ENCODE measurements at places on chromosomes 3 and 15. TPM values are rescaled to one million over a fixed set of nuclear protein-coding genes. Genes with fewer than 3 reads are reported as not detected.
A peak's percentile ranks its signal among the peaks of the same experiment; 100 is the strongest.

The PARP16 gene
- 18.9 TPM for polyA plus RNA-seq

The ITIH3 gene
- polyA plus RNA-seq, result 6.3 TPM

The ANKRD63 gene
- polyA plus RNA-seq, result not detected

The NMNAT3 gene
- polyA plus RNA-seq, result 5.8 TPM

The A4GNT gene
- 0.37 TPM for polyA plus RNA-seq

The CCNB2 gene
- 29.2 TPM for polyA plus RNA-seq

The FEZF2 gene
- polyA plus RNA-seq, result not detected

The WDR93 gene
- polyA plus RNA-seq, result 1.9 TPM

The CKMT1B gene
- polyA plus RNA-seq, result 0.35 TPM

- no peak for DNase-seq
Observed at GRCh38 chr3:8734908-8735307, 1.3 kb downstream of the CAV3 start.

GRCh38 chr3:33096093-33096868 is 665 bp downstream of the GLB1 start:
- peak; percentile 49 for DNase-seq

DNA sequence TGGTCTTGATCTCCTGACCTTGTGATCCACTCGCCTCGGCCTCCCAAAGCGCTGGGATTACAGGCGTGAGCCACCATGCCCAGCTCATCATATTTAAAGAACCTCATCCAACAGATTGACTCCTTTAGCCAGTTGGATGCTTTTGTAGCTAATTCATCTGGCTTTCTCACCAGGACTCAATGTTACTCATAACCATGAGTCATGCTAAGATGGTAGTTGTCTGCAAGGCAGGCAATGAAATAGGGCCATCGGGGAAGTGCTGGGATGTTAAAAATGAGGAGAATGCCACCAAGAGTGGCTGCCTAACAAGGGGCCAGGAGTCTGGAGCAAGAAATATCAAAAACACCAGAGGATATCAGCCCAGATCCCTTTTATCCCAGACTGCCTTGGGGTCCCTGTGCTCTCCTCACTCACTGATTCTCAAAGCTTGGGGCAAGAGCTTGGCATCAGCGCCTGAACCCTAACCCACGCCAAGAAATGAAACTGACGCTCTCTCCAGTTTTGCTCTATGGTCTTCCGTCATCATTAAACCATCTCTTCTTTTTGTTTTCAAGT is 7.4 kb upstream of the PCOLCE2 start:
- no peak for DNase-seq

DNA sequence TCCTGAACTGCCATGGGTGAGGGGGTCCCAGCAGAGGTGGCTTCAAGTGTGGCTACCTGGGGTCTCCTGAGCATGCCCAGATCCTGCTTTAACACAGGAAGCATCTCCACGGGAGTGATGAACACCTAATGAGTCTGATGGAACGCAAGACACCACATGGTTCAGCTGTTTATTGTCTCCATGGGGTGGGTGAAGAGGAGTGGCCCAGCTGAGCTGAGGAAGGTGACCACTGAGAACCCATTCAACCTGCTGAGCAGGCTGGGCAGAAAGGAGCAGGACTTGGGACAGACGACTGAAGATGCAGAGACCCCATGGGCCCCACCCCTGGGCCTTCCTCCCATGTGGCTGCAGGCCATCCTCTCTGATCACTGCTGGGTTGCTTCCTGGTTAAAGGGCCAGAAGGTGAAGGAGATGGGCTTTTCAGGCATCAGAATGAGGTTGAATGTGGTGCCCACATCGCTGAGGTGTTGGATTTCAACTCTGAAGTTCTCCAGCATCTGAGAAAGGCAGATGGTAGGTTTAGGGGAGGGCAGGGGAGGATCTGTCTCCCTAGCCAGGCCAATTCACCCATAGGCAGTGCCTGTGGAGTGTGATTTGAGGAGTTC is 29.7 kb downstream of the CYP11A1 start:
- DNase-seq, result no peak

DNA sequence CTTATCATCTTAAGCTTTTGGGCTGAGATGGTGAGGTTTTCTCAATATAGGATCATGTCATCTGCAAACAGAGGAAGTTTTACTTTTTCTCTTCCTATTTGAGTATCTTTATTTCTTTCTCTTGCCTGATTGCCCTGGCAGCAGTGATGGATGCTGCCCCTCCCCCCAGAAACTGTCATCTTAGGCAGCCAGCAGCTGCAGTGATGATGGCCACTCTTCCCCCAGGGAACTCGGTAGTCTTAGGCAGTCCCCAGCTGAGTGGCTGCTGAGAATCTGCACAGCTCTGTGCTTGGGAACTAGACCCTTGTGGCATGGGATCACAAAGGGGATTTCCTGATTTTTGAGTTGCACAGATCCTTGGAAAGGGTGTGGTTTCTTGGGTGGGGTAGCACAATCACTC is 791.1 kb upstream of the ALCAM start:
- DNase-seq, result no peak

DNA sequence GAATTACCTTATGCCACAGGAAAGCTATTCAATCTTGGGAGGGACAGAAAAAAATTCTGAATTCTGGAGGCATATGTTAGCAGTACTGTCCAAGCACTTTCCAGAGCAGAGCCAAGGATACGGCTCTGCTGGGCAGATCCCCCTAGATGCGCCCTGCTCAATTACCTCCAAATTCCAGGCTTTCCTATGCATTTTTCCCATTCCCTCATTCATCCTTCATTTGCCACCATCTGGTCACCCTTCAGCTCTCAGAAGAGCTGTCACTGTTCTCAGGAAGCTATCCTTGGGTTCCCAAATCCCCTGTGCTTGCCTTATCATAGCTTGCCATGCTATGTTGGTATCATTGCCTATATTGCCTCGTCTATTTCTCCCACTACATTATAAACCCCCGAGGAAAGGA is 45.2 kb downstream of the RYK start:
- DNase-seq, result no peak

DNA sequence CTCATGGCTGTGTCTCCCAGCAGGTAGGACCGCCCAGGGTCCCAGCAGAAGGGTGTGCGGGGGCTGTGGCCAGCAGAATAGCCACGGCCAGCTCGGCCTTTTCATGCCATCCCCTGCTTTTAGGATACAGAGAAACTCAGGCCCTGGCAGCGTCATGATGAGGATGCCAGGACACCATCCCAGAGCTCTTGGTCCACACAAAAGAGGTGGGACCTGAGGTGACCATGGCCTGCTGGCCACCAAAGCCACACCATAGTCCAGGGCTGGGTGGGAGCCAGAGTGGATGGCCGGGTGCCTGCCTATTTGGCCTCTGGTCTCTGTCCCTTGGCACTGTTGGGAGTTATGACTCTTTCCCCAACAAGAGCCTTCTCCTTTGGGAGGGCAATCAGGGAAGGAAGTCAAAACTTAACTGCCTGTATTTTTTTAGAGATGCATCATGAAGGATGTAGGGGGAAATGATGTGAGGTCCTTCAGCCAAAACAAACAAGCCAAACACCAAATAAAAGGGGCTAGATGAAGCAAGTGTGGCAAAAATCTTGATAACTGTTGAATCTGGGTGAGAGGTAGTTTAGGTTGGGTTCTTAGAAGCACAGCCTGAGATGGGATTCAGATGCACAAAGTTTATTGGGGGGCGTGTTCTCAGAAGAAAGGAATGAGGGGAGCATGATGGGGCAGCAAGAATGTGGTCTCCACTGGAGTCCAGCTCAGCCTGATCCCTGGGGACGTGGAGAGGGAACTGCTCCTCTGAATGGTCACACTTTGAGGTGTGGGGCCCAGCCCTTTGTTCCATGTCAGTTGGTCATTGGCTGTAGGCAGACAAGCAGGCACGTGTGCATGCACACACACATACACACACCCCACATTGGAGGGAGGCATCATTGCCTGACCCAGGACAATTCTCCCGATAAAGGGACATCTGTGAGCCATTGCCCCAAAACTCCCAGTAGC is 33.2 kb downstream of the SMAD6 start:
- DNase-seq, result no peak

- no peak for DNase-seq
Observed at GRCh38 chr3:4818986-4819693, 160.1 kb upstream of the BHLHE40 start.

DNA sequence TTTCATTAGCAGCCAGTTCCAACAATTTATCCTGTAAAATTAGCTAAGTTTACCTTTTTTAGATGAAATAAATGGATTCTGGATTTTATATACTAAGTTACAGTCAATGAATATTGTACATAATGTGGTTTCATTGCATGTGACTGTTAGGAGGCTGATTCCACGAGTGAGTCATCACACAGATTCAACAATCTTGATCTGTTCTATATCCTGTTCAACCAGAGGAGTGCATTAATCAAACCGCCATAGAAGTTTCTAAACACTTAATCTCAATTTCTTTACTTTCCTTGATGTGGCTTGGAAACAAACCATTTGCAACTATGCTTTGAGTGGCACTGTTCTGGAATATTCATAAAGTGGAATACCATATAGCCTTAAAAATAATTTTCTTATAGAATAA is 15.3 kb downstream of the DNAJC13 start:
- no peak for DNase-seq

GRCh38 chr3:180278583-180279188 is 241.9 kb upstream of the PEX5L start:
- no peak for DNase-seq

GRCh38 chr3:158110658-158111018 is 749 bp downstream of the RSRC1 start:
- no peak for DNase-seq

DNA sequence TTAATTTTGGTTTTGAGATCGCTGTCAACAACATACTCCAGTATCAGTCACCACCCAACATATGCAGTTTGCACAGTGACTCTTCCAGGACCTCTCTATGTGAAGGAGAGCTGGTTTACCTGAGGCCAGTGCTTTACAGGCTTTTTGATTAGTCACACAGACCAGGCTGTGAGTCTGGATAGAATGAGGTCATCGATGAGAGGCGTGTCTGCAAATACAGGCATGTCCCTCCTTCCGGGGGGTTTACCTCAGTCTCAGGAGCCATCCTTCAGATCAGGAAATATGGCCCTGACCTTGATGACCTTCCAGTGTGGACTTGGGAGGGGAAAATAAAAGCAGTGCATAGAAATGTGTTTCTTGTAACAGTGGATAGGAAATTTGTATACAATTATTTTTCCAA is 46.9 kb downstream of the KBTBD12 start:
- no peak for DNase-seq

DNA sequence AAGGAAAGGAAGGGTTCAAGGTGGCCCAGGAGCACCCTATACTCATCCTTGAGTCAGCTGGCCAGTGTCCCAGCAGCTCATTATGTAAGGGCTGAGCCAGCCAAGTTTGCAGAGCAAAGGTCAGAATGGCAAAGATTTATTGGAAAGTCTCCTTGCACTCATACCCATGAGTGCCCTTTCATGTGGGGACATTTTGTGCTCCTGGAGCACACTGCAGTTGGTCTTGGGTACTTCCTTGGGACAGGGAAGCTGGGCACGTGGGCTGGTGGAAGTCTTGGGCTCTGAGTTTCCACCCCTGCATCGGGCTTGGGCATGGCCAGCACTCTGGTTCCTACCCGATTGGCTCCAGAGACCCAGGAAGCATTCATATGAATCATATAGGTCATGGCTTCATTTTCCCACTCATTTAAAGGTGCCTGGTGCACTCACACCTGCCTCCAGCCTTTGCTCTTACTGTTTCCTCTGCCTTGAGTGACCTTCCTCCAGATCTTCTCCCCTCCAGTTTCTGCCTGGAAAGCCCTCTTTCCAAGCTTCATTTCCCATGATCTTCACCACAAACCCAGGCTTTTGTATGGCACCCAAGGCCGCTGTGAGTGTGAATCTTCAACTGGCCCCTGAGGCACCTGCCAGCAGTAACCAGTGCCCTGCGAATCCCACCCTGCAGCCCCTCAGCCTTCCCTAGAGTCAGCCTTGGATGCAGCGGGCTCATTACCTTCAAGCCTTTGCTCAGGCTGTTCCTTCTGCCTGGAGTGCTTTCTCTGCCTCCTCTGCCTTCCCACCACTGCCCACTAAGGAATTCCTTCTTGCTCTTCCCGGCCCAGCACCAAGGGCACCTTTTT is 10.5 kb upstream of the PRKCD start:
- no peak for DNase-seq

GRCh38 chr15:101167753-101168462 is 83.9 kb downstream of the CHSY1 start:
- no peak for DNase-seq

DNA sequence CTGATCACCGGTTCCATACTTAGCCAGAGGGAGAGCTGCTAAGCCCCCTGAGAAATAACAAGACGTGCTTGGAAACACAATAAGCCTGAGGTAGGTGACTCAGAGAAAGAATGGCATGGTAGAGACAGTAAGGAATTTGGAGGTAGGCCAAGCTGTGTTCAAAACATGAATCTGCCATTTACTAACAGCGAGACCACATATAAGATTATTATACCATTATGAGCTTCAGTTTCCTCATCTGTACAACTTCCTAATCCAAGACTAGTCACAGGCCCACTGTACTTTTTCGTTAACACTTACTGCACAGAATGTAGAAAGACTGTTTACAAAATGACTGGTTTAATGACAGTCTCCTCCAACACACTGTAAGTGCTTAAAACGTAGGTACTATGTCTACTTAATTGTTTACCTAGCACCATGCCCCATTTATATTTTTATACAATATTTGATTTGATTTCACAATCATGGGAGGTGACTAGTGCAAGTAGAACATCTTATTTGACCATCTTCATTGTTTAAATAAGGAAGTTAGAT is 25.7 kb downstream of the ATOSA start:
- DNase-seq, result no peak

GRCh38 chr15:67832031-67832551 is 6.8 kb downstream of the SKOR1 start:
- DNase-seq, result no peak

- no peak for DNase-seq
Observed at GRCh38 chr15:69359722-69360121, 54.4 kb upstream of the KIF23 start.

- DNase-seq, result peak; percentile 20
Observed at GRCh38 chr15:83694015-83694414, 40.1 kb downstream of the ADAMTSL3 start.

- no peak for DNase-seq
Observed at GRCh38 chr3:99823723-99824711, 6.4 kb downstream of the CMSS1 start.

- DNase-seq, result no peak
Observed at GRCh38 chr15:52080031-52080430, 32.5 kb downstream of the BCL2L10 start.

GRCh38 chr3:119236756-119237155 is 3.9 kb downstream of the B4GALT4 start:
- DNase-seq, result no peak

DNA sequence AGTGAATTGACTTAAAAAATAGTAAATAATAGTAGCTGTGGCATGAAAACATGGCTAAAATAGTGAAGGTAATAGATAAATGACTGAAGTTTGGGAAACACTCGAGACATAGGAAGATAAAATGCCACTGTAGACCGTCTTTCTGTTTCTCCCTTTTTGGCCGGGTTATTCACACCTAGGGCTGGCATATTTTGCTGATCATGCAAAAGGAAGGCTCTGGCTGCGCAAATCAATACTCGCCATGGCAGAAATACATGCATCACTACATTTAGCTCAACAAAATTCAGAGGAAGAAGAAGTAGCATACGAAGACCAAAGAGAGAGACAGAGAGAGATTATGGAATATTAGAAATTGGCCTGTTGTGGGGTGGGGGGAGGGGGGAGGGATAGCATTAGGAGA is 242.2 kb upstream of the KBTBD8 start:
- DNase-seq, result no peak
